GM06990 (cell line): ENCODE measurements at places on chromosomes 11 and 22.

GRCh38 chr22:30249049-30250038, 2.8 kb upstream of the LIF start:
- DNase-seq = no peak

GRCh38 chr11:46564459-46564858, 29.4 kb downstream of the AMBRA1 start:
- DNase-seq = no peak

GRCh38 chr11:30326114-30326778, 3.3 kb downstream of the ARL14EP start:
- no peak for DNase-seq

GRCh38 chr11:47028195-47029093, 91.9 kb downstream of the CSTPP1 start:
- no peak for DNase-seq

- DNase-seq = no peak
Observed at GRCh38 chr22:36965696-36966095, 52.3 kb downstream of the CSF2RB start.

- no peak for DNase-seq
Observed at GRCh38 chr22:18999008-18999407, 62.9 kb upstream of the PRODH start.

DNA sequence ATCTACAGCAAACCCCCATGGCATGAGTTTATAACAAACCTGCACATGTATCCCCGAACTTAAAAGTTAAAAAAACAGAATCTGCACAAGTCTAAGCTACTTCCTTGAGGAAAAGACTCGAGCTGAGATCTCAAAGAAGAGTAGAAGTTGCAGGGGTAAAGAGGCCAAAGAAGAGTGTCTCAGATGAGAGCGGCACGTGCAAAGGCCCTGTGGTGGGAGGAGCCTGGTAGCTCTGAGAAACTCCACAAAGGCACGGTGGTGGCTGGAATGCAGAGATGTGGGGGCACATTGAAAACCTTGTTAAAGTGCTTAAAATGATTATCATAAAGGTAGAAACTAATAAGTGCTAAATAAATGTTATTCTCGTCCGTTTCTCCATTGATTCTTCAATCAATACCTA, 103.2 kb upstream of the GRK3 start:
- no peak for DNase-seq

GRCh38 chr22:27435844-27436576, 365.5 kb downstream of the MN1 start:
- no peak for DNase-seq

- DNase-seq = peak; percentile 22
Observed at GRCh38 chr11:35785287-35786167, 123.0 kb downstream of the TRIM44 start.

GRCh38 chr11:69510471-69511357, 29.3 kb downstream of the LINC01488 start:
- DNase-seq = no peak

- DNase-seq = no peak
Observed at GRCh38 chr11:57274904-57275498, 38.0 kb upstream of the APLNR start.

- no peak for DNase-seq
Observed at GRCh38 chr22:31896472-31896871, 47.9 kb upstream of the YWHAH start.

GRCh38 chr22:47057916-47058585, 295.6 kb downstream of the TBC1D22A start:
- no peak for DNase-seq

- DNase-seq = no peak
Observed at GRCh38 chr11:26330262-26330661, 1.7 kb upstream of the ANO3 start.

GRCh38 chr11:83713708-83714107, 427.5 kb upstream of the CCDC90B start:
- DNase-seq = no peak

DNA sequence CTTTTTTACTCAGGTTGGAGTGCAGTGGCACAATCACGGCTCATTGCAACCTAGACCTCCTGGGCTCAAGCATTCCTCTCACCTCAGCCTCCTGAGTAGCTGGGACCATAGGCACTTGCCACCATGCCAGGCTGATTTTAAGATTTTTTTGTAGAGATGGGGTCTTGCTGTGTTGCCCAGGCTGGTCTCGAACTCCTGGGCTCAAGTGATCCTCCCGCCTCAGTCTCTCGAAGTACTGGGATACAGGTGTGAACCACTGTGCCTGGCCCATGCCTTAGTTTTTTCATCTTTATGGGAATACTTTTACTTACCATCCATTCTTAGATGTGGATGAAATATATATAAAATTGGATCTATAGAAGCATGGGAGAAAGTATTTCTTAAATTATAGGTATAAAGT, 5.2 kb downstream of the PACS1 start:
- no peak for DNase-seq

DNA sequence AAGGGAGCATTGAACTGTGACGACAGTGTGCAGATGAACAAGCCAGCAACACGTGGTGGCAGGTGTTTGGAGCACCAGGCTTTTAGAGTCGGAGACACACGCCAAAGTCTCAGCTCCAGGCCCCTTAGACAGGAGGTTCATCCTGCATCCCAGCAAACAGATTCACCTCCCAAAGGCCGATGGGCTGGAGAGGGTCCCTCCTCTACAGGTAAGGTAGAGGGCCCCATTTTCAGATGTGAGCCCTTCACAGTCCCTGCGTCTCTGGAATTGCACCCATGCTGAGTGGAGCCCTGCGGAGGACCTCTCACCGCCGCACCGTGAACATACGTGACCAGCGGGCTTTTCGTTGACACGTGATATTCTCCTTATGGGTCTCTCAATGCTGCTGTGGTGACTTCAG, 109.0 kb upstream of the B3GAT1 start:
- DNase-seq = no peak

DNA sequence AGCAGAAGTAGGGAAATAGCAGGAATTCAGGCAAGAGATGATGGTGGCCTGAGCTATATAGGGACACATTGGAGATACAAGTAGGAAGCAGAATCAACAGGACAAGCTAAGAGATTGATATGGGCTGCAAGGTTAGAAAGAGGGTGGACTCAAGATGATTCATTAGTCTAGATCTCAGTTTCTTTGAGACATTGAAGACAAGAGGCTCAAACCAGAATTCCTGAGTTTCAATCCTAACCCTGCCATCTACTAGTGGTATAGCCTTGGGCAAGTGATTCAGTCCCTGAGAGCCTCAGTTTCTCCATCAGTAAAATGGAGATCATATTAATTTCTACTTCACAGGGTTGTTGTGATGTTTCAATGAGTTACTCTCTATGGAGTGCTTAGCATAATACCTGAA, 53.1 kb upstream of the NAV2 start:
- DNase-seq = no peak

GRCh38 chr11:70292863-70293262, 22.4 kb downstream of the PPFIA1 start:
- no peak for DNase-seq

DNA sequence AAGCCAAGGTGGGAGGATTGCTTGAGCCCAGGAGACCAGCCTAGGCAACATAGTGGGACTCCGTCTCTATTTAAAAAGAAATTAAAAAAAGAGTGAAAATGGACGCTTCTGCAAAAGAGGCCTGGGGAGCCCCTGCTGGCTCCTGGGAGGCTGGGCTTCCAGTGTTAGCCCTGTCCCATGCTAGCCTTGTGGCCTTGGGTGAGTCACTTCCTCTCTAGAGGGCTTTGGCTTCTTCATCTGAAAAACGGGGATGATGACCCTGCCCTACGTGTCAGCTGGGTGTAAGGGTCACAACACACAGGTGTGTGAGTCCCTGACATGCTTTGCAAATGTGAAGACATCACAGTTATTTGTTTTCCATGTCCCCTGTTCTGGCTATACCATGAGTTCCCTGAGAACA, 32.8 kb downstream of the FAM227A start:
- DNase-seq = no peak

DNA sequence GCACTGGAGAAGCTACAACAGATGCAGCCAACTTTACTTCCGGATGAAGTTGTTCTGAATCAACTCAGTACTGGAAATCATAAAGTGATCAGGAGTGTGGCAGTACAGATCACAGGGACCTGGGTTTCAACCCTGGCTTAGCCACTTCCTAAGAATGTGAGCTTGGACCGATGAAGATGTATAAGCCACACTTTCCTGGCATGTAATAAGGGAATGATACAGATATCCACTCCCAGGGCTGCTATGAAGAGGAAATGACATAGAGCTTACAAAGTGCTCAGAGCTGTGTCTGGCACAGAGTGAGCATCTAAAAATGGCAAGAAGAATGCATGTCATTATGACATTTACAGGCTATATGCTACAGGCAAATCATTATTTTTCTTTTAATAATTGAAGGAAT, 378.7 kb downstream of the NTM start:
- DNase-seq = no peak

- DNase-seq = peak; percentile 26
Observed at GRCh38 chr22:21857481-21857914, 9.9 kb downstream of the MAPK1 start.

DNA sequence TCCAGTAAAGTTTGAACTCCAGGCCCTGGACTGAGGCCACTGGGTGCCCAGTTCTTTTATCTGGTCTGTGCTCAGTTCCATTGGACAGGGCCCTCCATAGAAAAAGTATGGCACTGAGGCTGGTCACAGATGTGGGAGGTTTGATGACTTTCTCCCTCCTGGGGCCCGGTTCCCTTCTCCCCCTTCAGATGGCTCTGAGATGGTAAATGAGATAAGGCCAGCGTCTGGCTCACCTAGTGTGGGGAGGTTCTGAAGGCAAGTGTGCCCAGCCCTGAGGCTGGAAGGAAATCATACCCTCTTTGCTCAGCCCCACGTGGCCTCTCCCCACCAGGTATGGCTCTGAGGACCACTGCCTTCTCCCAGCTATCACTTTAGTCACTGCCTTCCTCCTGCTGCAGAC, 1.5 kb upstream of the CLDN5 start:
- no peak for DNase-seq
